Mucosa of descending colon (tissue), 3 donors: ENCODE measurements at places on chromosomes 3 and 15. TPM values are rescaled to one million over a fixed set of nuclear protein-coding genes. Genes with fewer than 3 reads are reported as not detected.

DNA sequence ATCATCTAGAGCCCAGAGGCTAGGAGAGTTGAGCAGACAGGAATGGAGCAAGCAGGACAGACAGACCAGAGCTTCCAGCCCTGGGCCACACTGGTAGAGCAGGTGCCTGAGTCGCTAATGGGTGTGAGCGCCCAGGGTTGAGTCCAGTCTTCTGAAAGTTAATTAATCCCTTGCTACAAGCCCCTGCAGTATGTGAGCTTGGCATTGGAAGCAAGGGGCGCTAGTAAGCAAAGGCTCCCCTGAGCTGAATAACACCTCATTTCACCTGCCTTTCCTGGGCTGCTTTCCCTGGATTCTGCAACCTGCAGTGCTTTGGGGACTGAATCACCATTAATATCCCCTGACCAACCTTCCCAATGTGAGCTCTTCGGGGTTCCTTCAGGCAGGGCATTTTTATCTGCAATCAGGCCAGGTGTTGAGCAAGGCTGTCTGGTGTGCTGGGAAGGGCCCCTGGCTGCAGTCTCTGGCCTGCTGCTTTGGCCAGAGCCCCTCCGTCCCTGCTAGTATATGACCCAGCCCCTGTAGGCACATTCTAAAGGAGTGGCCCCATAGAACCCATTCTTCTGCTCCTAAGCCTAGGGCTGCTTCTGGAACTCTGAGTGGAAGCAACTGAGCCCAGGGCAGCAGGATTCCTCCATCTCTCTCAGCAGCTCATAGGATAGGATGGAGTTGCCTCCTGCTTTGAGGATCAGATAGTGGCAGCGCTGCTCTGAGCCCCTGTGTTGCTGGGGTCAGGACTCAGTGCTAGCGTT, 45.1 kb upstream of the EPHB1 start:
- no peak for DNase-seq

DNA sequence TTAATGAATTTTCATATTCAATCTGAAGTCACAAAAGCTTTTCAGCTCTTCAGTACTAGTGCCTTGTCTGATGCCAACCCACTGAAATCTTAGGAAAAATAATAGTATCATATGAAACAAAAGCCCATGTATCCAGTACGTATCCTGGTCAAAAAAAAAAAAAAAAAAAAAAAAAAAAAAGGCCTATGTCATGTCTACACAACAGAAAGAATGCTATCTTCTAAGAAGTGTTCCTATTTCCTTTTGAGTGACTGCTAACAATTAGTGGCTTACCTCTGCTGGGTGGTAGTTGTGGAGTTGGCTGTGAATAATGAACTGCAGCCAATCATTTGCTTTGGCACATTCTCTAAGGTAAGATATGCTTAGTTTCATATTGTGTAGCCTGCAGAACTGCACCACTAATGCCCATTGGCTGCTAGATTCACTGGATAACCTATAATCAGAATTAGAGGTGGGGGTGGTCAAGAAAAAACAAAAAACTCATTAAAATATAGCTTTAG, 59.6 kb downstream of the EIF3J start:
- no peak for DNase-seq

CCDC12 gene
- total RNA-seq: 45.0 TPM

FOXB1 gene
- total RNA-seq: not detected

FOXL2 gene
- total RNA-seq: not detected

- no peak for DNase-seq
These were observed 180.2 kb downstream of the VPS13C start for GRCh38 chr15:61880084-61880483.

DNA sequence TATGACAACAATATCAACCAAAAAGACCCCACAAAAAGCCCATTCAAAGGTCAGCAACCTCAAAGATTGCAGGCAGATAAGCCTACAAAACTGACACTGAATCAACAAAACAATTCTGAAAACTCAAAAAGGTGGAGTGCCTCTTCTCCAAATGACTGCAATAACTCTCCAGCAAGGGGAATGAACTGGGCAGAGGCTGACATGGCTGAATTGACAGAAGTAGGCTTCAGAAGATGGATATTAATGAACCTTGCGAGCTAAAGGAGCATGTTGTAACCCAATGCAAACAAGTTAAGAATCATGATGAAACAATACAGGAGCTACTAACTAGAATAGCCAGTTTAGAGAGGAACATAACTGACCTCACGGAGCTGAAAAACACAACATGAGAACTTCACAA, 20.4 kb upstream of the SLC25A38 start:
- no peak for DNase-seq

GRCh38 chr3:62368290-62368704, 5.1 kb downstream of the FEZF2 start:
- DNase-seq: no peak

DNA sequence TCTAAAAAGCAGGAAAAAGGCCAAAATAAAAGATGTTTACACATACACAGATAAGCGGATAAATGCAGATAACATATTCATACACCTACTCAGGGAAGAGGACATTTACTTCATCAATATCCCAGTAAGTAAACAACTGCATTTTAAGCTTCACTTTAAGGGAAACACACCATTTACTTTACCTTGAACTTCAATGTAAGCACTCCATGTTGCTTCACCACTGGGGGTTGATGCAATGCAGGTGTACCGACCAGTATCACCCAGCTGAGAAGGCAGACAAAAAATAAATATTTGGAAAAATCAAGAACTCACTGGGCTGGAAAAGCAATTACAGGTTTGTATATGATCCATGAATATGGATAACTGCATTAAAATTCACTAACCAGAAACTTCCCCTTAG, 1099.5 kb downstream of the ROBO1 start:
- no peak for DNase-seq

GOLGA8R gene
- total RNA-seq: 1.8 TPM

- no peak for DNase-seq
These were observed 87.5 kb upstream of the CADPS start for GRCh38 chr3:62962714-62963113.

- DNase-seq: no peak
These were observed 16.1 kb upstream of the AGBL1 start for GRCh38 chr15:86063356-86064095.
